Activated naive CD8-positive, alpha-beta T cell treated with anti-CD3 and anti-CD28 coated beads for 36 hours (primary cell): ENCODE measurements at places on chromosomes 2 and 18. TPM values are rescaled to one million over a fixed set of nuclear protein-coding genes. Genes with fewer than 3 reads are reported as not detected.

DNA sequence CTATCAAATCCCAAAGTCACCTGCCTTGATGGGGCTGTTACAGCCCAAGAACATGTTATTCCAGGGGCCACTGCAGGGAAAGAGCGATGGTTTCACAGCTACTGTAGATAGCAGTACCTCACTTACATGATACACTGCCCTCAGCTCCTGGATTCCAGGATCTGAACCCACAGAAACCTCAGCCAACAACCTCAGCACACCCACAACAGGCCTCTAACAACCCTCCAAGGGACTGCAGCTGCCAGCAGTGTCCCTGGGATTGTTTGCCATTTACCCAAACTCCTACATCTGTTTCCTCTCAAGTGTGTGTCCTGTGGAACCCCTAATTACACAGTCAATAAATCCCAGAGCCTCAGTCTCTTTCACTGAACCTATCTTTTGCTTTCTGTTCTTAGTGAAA is 28.2 kb downstream of the OSBPL1A start:
- no peak for DNase-seq

DNA sequence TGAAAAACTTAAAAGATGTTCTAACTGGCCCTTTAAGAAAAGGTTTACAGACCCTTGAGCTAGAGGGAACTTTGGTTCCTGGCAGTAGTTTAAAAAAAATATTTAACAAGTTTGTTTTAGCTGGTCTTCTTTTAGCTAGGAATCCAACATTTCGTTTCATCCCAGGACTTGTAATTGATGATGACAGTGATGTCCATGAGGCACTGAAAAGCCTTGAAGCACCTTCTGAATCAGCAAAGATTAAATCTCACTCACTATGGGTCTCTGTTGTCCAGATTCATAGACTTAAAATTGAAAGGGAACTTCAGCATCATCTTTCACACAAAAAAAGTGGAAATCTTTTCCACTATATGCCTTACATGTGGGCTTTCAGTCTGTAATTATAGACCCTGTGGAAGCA is 102.9 kb upstream of the ETAA1 start:
- DNase-seq = no peak

GRCh38 chr2:46669016-46669415 is 189.7 kb downstream of the TMEM247 start:
- DNase-seq = no peak

- no peak for DNase-seq
Measured at GRCh38 chr2:127611076-127611925, 34.7 kb upstream of the GPR17 start.

NXPH2 gene
- not detected for total RNA-seq

ACMSD gene
- total RNA-seq = not detected

ALKAL2 gene
- not detected for total RNA-seq

GRCh38 chr2:24054366-24055010 is 4.9 kb downstream of the FKBP1B start:
- no peak for DNase-seq

DNA sequence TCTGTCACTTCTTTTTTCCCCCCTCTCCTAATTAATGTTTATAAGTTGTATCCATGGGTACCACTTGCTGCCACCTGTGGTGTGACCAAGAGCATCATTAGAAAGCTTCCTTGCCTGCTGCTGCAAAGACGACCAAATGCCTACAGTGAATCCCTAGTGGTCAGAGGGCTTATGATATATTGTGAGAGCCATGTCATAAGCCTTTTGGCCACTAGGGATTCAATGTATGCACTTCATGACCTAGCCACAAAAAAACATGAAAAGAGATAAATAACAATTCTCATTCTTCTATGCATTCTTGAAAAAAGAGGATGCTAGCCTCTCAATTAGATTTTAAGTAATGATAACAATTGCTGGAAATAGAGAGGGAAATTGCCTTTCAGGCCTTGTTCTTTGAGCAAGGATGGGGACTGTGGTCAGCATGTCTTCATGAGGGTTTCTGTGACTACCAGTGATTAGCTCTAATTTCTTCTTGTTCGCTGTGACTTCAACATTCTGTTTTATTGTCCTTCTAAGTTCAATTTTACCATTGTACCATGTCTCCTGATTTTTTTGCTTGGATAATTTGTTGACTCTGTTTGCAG is 435.3 kb downstream of the TGIF1 start:
- DNase-seq = no peak

RPIA gene
- total RNA-seq = 88.5 TPM

DNA sequence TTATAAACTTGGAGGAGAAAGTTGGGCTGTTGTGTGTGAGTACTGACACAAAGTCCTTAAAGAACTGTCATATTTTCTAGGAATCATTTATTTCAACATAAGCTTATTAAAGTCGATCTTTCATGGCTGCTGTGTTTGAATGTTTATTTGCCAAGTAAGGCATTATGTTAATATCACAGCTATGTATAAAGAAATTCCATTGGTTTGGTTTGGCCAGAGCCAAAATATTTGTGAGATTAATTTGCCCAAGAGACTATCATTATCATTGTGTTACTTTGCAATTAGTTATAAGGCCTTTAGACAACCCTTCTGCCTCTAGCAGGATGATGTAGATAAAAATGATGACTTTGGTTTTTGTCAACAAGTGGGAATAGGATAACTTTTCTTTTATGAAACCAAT is 240.6 kb upstream of the NT5C1B start:
- no peak for DNase-seq

- DNase-seq = no peak
Measured at GRCh38 chr2:44902217-44903137, 39.0 kb upstream of the SIX3 start.

HOXD9 gene
- total RNA-seq = not detected

GRCh38 chr2:162085090-162085891 is 11.3 kb upstream of the DPP4 start:
- no peak for DNase-seq

DNA sequence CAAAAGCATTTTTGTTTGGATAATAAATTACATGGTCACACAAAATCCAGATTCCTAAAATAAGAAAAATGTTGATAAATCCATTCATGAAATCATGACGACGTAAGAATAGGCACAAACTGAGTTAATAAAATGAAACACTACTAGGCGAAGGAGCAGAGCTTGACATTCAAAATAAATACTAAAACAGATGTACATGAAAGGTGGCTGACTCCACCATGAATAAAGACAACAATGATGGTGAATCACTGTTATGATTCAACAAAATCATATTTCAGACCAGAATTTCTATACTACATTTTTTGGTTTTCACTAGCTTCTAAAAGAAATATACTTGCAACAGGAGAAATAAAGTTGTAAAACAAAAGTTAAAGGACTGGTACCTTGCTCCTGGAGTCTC is 122.0 kb upstream of the RNU4ATAC start:
- DNase-seq = no peak

DSG1 gene
- total RNA-seq = not detected

GRCh38 chr2:219490186-219490585 is 8.5 kb upstream of the GMPPA start:
- DNase-seq = no peak

DNAJC5G gene
- not detected for total RNA-seq

DNA sequence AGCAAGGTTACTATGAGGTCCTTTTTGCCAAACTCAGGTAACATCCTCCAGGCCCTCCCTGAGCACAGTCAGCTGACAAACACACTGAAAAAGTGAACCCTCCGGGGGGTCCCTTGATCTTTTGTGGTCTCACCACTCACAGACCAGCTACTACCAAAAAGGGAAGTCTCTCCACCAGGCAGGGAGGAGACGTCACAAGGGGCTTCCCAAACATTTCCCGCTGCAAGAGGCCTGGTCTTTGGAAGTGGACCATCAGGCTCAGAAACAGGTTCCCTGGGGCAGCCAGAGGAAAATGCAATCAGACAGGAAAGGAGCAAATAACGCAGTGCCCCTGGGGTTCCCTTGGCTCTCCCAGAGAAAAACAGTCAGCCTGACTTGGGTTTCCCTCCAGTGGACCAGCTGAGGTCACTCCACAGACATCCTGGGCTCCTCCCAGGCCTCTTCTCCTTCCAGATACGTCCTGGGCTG is 38.7 kb upstream of the POMC start:
- DNase-seq = no peak

DNA sequence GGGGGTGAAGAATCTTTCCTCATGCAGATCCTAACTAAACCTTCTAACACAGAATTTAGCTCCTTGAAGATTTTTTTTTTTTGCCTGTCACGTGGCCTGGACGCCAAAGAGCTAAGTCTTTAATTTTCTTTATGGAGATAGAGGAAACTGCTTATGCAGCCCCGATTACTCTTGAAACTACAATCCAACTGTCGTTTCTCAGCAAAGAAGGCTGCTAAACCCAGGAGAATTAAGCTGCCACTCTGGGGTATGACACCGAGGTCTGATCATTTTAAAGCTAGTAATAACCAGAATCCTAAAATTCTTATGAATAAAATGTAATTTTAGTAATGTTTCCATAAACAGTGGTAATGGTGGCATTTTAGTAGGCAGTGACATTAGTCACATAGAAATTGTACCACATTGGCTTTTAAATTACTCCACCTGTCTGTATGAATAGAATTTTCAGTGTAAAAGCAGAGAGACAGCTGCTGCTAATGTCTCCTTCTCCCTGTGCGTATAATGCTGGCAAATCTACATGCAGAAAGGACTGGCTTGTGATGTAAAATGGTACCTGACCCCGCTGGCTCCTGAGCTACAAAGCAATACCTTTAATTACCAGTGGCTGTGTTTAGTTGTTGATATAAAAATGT is 86.5 kb downstream of the MEIS1 start:
- no peak for DNase-seq

RNF144A gene
- total RNA-seq = 31.4 TPM

GRCh38 chr2:69010437-69011194 is 2.4 kb upstream of the ANTXR1 start:
- no peak for DNase-seq

GRCh38 chr2:65199166-65199565 is 28.5 kb upstream of the ACTR2 start:
- no peak for DNase-seq

DNA sequence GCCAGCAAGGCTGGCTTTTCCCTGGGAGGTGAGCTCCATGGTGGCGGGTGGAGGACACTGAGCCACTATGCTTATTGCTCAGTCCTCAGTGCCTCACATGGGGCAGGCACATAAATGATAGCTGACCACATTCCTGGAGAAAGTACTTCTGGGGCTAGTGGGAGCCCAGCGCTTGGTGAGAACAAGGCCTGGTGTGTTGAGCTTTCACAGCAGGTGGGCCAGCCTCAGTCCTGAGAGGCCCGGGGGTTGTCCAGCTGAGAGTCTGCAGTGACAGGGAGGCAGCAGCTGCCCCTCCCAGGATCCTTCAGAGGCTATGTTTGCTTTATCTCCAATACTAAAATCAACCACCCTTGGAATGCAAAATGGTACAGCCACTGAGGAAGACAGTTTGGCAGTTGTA is 217.7 kb downstream of the ZBTB7C start:
- DNase-seq = no peak

TLX2 gene
- total RNA-seq = 0.12 TPM

- no peak for DNase-seq
Measured at GRCh38 chr18:617970-618504, 21.2 kb downstream of the CLUL1 start.

- DNase-seq = no peak
Measured at GRCh38 chr2:168992026-168992425, 39.1 kb downstream of the ABCB11 start.

GRCh38 chr2:43425659-43426058 is 170.2 kb downstream of the THADA start:
- DNase-seq = no peak

GRCh38 chr2:7692657-7693161 is 775.5 kb downstream of the RNF144A start:
- no peak for DNase-seq

DNA sequence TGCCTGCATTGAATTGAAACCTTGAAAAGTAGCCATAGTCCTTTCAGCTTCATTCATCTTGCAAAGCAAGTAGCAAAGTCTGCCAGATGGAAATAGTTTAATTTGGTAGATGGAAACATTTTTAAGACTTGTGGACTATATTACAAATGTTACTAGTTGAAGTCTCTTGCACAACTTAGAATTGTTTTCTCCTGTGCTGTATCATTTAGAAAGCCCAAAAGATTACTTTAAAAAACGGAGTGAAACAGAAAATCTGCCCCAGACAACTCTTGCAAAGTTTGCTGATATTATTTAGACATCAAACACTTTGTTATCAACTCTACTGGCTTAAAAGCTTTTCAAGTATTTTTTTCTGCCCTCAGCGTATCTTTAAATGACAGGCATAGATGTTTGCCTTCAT is 335.0 kb downstream of the RPRM start:
- no peak for DNase-seq

DNA sequence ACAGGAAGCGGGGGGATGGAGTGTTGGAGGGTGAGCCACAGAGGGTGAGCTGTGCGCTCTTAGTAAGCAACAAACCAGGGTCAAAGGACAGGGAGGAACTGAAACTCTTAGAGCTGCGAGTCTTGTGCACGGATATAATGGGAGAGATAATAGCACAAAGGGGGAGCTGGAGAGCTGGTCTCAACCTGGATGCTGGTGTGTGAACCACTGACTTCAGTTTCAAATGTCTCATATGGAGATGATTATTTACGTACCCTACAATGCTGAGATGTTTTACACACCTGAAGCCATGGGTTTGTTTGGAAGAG is 35.9 kb downstream of the PTGR3 start:
- DNase-seq = no peak

GRCh38 chr2:105391763-105392662 is 6.8 kb downstream of the FHL2 start:
- no peak for DNase-seq

DNA sequence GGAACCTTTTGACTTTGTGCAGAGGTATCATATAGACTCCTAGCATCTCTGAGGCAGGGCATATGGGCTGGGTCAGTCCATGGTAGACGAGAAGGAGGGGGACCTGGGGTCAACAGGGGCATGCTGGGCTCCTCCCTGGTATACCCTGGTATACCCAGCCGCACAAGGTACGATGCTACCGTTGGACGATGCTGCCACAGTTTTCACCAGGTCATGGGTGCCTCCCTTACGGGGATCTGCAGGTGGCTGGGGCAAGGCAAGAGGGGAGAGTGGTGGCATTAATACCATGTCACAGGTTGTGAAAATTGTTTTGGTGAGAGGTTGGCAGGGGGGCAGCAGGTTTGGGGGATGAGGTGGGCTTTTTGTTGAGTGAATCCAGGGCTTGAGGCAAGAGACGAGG is 149.8 kb downstream of the TSN start:
- DNase-seq = no peak

GRCh38 chr2:42829671-42830440 is 37.5 kb upstream of the HAAO start:
- no peak for DNase-seq

ZNF521 gene
- total RNA-seq = not detected

UGT1A6 gene
- not detected for total RNA-seq

CAVIN2 gene
- total RNA-seq = not detected

SLC25A52 gene
- total RNA-seq = not detected
